ENCODE measurements at places on chromosomes 7 and 10.

DNA sequence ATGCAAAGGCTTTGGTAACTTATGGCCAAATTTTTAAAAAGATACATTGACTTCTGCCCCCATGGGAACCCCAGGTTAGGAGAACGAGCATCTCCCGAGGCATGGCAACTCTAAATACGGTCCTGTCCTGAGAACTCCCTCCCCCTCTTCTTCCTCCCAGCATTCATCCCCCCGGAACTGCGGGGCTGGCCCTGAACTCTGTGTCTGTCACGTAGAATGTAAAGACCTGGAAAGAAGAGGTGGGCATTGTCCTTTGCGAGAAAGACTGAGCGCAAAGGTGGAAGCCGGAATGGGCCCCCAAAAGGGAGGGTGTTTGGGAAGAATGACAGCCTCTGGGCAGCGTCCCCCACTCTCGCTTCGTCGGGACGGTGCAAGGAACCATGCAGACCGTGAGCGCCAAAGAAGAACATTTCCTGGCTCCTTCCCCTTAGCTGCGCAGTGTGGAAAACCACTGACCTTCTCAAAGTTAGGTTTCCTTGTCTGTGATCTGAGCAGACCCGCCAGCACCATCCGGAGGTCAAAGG is 21.0 kb downstream of the SHH start:
- no peak for DNase-seq

GRCh38 chr7:68542831-68543230 is 1055.4 kb upstream of the AUTS2 start:
- no peak for DNase-seq

GRCh38 chr10:6037422-6037821 is 24.7 kb downstream of the IL2RA start:
- no peak for DNase-seq

DNA sequence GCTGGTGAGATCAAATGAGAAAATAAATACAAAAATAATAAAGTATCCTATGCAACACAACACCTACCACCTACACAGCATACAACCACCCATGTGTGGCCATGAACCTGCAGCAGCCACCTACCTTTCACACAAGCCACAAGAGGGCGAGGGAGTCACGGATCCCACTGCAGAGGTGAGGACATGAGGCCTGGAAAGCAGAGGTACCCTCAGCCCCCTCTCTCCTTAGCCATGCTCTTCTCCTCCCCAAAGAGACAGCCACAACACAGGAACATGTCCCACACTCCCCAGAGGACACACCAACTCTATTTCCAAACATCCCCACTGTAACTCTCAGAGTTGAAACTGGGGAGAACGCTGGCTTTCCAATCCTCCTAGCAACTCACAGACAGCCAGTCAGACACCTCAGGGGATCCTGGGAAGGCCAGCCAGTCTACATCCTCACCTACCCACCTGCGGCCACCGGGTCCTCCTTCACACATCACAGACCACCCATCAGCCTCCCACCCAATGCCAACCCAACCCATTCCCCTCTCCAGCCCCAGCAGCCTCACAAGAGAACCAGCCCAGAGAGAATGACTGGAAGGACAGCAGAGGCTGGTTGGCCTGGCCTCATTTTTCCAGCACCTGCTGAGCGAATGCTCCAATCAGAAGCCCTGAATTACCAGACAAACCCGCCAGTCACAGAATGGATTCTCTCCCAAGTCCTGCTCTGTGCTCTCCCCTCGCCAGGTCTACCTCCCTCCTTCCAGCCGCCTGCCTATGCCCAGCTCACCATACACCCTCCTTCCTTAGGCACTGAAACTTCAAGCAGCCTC is 18.4 kb downstream of the DLG5 start:
- DNase-seq: no peak

Data from femur (tissue), 1 donor.